ENCODE measurements at places on chromosomes 11 and 22.
A peak's percentile ranks its signal among the peaks of the same experiment; 100 is the strongest.

- no peak for DNase-seq
Measured at GRCh38 chr22:45908961-45909360, 68.0 kb downstream of the WNT7B start.

DNA sequence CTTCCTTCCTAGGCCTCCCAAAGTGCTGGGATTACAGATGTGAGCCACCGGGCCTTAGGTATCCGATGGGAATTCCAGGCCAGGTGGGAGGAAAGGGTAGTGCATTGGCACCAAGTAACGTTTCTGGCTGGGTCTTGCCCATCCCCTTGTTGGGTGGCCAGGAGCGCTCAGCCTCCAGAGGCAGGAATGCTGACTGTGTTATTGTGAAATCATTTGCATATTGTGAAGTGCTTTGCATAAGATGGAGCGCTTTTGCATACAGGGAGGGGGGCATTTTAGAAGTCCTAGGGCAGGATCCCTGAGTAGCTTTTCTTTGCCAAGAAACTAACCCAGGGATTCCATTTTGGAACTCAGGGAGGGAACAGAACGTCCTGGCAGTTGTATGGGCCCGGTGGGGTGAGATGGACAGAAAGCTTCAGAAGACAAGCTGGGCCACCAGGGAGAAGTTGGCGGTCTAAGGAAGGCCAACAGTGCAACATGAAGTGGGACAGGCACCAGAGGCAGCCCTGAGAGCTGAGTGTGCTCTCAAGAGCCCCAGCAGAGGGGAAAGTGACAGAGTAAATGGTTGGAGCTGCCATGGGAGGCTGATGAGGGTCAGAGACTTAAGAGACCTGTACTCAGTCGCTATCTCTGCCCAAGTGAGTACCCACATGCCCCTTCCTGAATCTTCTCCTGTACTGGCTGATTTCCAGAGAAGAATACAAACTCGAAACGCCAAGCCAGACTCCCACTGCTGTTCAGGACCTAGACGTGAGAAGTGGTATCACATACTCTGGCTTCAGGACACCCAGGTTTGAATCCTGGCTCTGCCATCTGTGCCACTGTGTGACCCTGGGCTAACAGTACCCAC, 1.3 kb upstream of the SLC39A13 start:
- DNase-seq, result no peak

DNA sequence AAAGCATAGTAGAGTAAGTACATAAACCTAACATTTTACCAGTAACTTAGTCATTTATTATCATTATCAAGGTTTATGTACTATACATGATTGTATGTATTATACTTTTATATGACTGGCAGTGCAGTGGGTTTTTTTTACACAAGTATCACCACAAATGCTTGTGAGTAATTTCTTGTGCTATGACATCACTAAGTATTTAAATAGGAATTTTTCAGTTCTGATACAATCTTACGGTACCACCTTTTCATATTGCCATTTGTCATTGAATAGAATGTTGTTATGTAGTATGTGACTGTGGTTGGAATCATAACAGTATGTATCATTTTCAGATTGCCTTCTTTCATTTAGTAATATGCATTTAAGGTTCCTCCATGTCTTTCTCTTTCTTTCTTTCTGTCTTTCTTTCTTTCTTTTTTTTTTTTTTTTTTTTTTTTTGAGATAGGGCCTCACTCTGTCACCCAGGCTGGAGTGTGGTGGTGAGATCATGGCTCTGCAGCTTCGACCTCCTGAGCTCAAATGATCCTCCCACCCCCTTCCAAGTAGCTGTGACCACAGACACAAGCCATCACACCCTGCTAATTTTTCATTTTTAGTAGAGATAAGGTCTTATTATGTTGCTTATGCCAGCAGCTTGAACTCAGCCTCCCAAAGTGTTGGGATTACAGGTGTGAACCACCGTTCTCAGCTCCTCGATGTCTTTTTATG, 18.6 kb downstream of the ATM start:
- no peak for DNase-seq

DNA sequence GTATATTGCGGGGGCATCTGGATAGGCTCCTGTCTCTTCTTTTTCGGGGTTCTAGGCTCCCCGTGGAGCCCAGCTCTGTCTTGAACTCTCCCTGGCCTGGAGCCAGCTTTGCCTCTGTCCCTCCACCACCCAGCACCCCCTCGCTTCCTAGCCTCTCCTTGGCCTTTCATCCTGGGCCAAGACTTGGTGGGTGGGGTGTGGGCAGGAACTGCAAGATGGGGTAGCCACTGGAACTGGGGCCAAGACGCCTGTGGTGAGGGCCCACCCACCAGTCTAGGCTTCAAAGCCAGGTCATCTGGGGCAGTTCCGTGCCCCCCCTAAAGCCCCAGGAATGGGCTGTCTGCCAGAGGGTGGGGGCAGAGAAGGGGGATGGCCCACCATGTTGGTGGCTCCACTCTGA, 1.7 kb upstream of the CRYBB1 start:
- DNase-seq, result no peak

GRCh38 chr22:49300951-49301397, 526.7 kb downstream of the BRD1 start:
- DNase-seq, result no peak

GRCh38 chr11:116932181-116932580, 94.8 kb upstream of the APOA1 start:
- DNase-seq, result no peak

GRCh38 chr11:110909336-110909735, 197.1 kb upstream of the ARHGAP20 start:
- no peak for DNase-seq

GRCh38 chr11:41189701-41190436, 269.6 kb downstream of the LRRC4C start:
- no peak for DNase-seq

DNA sequence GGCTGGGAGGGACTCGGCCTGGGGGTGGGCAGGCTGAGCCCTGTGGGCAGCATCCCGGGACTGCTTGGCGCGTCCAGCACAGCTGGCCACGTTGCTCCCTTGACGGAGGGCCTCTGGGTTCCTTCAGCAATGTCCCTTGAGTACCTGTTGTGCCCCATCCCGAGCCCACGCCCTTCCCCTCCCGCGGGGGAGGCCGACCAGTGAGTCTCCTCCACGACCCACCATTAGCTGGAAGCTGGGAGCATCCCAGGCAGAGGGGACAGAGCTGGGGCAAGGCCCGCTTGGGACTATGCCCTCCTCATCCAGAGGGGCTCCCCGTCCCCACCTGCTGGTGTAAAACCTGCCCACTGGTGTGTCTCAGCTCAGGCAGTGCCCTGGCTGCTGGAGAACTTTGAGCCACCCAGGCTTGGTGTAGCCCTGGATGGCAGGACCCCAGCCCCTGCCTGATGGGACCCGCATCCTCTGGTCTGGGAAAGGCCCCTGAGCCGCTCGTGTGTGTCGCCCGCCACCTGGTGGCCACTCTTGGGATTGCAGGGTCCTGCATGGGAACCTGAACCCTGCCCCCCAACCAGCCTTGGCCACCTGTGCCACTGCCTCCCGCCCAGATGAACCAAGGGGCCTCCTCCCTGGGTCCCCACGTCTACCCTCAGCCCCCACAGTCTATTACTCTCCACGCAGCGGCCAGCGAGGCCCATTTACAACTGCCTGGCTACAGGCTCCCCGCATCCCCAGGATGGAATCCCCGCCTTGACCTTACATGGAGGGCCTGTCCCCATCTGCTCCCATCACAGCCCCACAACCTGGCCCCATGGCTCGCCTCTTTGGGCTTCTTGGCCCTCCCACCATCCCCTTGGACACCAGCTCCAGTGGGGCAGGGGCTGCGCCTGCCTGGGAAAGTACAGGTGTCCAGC, 16.6 kb upstream of the ARHGAP8 start:
- DNase-seq, result peak; percentile 47

GRCh38 chr11:36777311-36777710, 179.3 kb upstream of the RAG2 start:
- no peak for DNase-seq

DNA sequence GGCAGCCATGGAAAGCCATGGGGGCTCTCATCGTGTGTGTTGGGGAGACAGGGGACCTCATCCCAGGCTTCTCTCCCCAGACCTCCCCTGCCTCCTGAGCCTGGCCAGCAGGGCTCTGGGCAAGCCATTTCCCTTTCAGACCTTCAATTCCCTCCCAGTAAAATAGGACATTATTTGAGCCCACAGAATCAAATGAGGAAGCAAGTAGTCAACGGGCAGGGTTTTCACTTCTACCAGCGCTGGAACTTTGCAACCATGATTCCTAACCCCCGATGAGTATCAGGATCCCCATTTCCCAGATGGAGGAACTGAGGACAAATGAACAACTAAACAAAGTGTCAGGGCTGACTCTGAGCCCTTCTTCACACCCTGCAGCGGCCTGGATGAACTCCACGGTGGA, 48.9 kb upstream of the TCF20 start:
- DNase-seq, result no peak

GRCh38 chr11:77064648-77065217, 2.0 kb upstream of the CAPN5 start:
- DNase-seq, result no peak

DNA sequence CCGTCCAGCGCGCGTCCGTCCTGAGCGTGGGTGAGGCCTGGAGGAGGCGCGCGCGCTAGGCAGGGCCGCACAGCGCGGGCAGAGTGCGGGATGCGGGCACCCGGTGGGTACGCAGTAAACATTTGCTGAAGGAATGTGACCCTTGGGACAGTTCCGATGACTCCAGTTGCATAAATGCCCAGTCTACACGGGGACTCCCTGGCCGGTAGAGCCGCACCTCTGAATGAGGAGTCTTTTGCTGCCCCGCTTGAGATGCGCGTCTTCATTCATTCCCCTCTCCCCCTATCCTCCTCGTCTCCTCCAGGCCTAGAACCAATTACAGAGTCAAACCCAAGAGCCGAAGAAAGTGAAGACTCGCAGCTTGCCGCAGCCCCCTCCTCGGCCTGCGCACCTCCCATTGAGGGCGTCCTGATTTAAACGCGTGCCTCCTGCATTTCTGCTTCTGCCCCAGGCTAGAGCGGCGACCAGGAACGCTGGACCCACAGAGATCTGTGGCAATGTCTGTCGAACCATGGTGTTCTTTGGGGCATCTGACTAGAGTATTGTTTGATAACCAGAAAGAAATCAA, 729 bp upstream of the CHKB start:
- no peak for DNase-seq

- DNase-seq, result no peak
Measured at GRCh38 chr11:73866095-73866579, 10.5 kb downstream of the COA4 start.
